ENCODE measurements at places on chromosomes 5 and 9.

DNA sequence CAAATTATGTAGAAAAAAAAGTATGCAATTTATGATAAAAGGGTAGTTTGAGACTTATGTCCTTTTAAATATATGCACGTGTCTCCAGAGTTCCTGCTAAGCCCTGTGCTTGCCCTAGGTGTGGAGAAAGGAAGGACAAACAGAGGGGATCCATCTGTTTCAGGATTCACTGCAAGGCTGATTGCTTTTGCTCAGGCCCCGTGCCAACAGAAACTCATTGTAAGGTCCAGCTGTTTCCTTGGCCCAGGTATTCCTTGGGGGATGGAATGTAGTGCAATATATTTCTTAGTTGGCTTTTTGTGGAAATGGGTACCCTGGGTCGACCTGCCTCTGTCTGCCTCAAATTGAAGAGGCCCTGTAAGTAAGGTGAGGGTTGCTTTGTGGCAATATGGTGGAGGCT is 268.6 kb upstream of the CLINT1 start:
- DNase-seq = no peak

GRCh38 chr5:167358868-167359492 is 932.5 kb upstream of the WWC1 start:
- DNase-seq = no peak

- no peak for DNase-seq
Observed at GRCh38 chr5:150665044-150665443, 4.0 kb downstream of the MYOZ3 start.

DNA sequence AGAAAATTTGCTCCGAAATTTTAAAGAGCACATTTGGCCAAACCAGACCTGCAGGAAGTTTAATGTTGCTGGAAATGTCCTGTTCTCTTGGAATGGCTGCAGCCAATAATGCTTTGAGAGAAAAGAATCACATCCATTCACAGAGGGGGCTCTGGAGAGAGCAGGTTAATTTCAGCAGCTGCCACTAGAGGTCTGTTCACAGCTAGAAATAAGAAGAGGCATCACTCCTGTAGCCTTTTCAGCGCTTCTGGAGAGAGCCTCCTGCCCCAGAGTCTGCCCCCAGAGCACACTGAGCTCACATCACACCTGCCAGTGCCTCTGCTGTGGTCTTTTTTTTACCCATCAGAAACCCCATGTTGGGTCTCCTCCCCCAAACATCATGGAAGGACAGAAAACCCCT is 124.8 kb upstream of the RAD23B start:
- DNase-seq = no peak

DNA sequence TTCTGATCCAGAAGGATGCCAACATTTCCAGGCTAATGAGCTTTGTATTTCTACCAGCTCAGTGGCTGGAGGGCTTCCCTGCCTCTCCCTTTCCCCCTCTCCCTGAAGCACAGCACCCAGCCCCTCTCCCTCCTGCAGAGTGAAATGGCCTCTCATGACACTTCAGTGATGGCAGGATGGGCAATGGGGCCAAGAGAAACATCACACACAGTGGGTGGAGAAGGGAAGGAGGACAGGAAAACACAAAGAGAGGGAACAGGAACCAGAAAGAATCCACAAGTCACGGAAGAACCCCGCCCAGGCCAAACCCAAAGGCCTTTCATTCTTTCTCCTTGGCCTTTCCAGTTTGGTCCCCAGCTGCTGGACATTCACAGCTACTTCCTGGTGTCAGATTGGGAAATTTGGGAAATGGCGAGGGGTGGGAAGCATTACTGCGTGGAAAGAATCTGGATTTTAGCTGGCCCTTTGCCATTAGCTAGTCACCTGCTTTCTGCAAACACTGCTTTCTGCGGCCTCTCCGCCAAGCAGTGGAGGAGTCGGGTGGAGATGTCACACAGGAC is 82.6 kb downstream of the GLDC start:
- DNase-seq = no peak

DNA sequence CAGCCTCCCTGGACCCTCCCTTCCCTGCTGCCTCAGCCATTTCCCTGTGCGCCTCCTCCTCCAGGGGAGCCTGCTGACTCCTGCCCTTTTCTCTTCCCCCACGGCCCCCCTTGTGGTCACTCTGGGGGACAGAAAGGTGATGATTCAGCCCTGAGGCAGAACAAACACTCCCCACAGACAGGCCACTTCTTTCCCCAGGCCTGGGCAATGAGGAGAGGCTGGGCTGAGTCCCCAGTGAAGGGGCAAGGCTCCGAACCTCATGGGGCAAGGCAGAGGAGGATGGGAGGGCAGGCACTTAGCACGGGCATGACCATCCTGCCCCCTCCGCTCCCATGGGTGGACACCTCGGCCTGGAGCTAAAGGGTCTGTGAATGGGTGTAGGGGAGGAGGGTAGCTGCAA is 21.0 kb downstream of the CSF1R start:
- DNase-seq = no peak

- no peak for DNase-seq
Observed at GRCh38 chr5:137845472-137845871, 22.2 kb upstream of the MYOT start.

DNA sequence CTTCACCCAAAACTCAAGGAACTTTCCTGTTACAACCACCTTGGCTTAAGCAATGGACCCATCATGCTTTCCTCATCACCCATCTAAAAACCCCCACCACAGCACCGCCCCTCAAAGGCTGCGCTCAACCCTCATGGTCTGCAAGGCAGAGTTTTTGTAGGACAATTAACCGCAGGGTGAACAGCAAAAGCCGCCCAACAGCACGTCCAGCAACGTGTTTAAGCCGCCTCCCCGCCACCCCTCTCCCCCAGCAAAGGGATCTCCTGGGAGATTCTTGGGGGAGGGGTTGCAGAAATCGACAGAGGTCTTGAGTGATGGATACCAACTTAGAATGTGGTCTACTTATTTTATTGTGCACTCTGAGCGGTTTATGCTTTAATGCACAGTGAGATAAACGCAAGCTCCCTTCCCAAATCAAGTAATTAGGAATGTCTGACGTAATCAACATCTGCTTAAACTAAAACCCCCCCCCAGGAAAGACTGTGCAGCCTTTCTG is 1.9 kb downstream of the ROR2 start:
- no peak for DNase-seq

DNA sequence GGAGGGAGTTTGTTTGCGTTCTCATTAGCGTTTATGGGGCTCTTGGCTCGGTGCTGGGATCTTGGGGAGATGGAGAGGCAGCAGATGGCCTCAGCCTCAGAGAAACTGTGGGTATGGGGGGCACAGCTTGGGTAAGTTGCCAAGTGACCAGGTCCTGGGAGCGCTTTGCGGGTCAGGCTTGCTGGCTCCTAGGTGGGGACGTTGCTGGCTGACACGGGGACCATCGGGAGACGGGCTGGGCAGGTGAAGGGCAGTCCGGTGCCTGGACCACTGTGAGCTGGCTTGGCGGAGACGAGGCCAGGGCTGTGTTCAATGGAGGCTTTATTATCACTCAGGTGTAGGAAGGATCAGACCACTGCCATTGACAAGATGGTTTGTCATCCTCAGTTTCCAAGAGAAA is 30.0 kb downstream of the FGD3 start:
- DNase-seq = no peak

DNA sequence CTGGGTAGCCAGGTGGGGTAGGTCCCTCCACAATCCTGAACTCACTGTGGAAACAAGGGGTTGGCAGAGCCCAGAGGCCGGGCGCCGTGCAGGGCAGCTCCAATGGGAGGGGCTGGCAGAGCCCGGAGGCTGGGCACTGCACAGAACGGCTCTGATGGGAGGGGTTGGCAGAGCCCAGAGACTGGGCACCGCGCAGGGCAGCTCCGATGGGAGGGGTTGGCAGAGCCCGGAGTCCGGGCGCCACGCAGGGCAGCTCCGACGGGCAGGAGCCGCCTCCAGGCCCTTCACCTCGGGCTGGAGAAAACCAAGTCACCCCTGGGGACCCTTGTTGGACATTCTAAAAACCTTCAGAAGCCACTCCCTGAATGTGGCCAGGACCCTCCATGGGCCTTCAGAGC is 9.3 kb downstream of the NACC2 start:
- DNase-seq = no peak

DNA sequence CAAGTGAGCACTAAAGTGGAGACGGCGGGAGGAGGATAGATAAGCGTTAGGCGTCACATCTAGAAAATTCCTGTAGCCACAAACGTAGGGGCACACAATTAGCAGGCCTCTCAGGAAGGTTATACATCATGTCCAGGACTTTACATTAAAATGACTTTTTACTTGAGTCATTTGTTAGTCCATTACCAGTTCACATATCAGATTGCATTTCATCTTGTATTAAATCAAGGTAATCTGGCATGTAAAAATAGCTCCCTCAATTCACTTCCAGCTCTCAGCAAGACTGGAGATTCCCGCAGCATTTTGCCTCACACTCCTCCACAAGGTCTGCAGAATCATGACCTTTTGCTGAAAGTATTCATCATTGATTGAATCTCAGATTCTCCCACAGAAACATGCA is 118.8 kb downstream of the PRDM6 start:
- DNase-seq = no peak

- no peak for DNase-seq
Observed at GRCh38 chr9:68895741-68896478, 118.0 kb downstream of the PRKACG start.

DNA sequence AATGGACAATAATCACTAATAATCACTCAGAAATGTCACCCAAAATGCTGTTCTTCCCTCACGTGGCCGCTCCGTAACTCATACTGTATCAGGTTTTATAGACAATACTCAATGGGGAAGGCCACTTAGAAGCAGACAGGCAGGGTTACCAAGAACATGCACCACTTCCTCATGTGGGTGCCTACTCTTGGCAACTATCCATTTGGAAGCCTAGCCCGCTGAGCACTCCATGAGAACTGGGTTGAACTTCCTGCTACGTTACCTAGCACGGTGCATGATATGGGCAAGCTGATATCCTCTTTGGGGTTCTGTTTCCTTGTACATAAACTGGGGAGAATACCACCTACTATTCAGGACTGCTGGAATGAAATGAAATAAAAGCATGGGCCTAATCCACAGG is 14.3 kb downstream of the DAP start:
- DNase-seq = no peak

DNA sequence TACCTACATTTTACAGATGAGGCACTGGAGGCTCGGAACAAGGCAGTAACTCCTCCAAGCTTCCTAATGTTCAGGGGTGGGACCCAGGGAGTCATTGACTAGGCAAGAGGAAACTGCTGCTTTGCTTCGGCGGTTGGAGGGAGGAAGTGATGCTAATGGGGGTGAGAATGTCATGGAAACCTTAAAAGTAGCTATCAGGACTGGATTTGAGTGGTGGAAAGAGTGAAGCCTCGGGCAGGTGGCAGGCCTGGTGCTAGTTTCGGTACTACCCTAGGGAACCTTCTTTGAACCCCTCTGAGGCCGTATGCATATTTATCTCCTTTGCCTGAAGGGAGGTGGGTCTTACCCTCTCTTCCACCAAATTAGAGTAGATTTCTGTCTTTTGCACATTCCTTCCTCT is 1.6 kb downstream of the BSPRY start:
- DNase-seq = no peak

DNA sequence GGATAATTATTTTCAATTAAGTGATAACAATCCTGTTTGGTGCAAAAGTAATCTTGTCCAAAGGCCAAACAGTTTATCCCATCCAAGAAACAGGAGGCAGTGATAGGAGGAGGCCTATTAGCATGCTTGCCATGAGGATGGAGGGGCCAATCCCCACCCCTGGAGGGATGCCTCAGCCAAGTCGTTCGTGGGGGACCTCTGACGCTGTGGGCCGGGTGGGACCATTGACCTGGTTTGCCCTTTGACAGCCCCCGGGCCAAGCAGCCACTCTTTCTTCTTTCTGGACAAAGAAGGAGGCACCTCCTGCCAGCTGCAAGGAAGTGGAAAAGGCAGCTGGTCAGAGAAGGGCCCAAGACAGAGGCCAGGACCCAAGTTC is 39.5 kb upstream of the GRHPR start:
- no peak for DNase-seq

GRCh38 chr5:17443333-17444130 is 54.5 kb upstream of the TAF11L2 start:
- no peak for DNase-seq

- no peak for DNase-seq
Observed at GRCh38 chr5:66362046-66362445, 217.9 kb downstream of the SREK1 start.

GRCh38 chr5:17064241-17064640 is 128.2 kb upstream of the MYO10 start:
- DNase-seq = no peak

GRCh38 chr5:148186248-148187003 is 16.4 kb upstream of the SPINK6 start:
- peak; percentile 81 for DNase-seq

DNA sequence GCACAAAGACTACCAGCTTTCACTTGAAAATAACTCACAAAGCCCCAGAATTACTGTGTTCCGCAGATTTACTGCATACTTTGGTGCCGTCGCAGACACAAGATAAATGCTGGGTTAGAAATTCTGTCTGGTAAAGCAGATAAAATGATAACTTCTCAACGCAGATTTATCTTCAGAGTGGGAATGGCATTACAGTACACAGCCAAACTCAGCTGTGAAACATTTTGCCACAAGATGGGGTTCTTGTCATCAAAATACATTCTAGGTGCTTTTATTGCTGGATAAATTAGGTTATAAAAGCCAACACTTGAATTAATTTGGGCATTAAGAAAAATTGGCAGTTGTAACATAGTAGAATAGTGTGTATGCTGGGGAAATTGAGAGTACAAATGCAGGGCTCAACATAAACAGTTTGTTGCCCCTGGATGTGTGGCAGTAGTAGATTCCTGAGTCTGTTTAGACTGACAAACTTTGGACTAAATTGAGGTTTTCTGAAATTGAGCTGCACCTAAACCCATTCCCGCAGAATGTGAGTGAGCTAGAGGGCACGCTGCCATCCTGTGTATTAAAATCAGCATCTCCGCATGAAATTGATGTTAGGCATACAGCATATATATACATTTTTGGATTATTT is 61.1 kb downstream of the LMNB1 start:
- no peak for DNase-seq

- DNase-seq = no peak
Observed at GRCh38 chr5:108858959-108859358, 111.3 kb downstream of the FER start.

DNA sequence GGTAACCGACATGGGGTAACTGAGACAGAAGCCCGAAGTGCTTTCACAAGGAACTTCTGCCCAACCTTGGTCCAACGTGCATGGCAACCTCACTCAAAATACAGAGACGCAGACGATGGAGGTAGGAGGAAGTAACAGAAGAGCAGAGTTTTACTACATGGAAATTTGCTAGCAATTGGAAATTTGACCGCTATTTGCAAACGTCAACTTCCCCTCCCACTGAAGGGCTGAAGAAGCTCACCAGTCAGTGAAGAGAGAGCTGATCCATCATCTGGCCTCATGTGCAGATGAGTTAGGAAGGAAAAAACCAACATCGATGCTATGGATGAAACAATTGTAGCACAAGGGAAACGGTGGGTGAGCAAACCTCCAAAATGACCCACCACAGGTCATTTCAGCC is 196.7 kb downstream of the RGS3 start:
- no peak for DNase-seq

GRCh38 chr9:108748776-108749175 is 107.0 kb downstream of the ACTL7B start:
- no peak for DNase-seq

- no peak for DNase-seq
Observed at GRCh38 chr9:104915753-104916152, 12.2 kb downstream of the ABCA1 start.

Data from AG09309 (cell line).